ENCODE measurements at places on chromosomes 11 and 22.

GRCh38 chr11:43554148-43554473 lies 126.4 kb upstream of the HSD17B12 start:
- DNase-seq, result no peak

DNA sequence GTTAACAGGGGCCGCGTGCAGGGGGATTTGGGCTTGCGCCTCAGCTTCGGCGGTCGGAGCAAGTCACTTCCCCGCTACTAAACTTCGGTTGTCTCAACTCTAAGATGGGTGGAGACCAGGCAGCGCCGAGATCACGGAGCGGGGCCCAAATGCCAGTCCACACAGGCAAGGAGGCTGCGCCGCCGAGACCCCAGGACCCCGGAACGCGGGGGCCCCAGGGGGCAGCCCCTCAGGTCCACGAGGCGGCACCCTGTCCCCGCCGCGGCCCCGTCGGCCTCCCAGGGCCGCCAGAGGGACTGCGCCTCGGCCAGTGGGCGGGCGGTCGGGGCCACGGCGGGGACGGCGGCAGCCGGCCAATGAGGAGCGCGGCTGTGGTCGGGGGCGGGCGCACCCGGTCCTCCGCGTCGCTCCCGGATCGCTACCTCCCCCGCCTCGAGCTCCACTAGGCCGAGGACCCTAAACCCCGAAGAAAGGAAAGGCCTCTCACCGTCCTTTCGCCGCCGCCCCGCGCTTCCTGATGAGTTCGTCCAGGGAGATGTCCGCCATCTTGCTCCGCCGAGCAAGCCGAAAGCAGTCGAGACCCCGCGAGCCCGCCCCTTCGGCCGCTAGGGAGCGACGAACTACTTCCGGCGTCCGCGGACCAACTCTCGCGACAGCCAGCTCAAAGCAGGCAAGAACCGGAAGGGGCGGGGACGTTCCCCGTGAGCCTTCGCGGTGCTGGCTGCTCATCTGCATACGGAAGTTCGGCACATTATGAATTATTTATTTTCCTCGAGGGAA lies at the start of gene POLDIP3:
Gene POLDIP3 (minus strand): TSS at position 572 of the 780 bp plus-strand sequence. CDS start 26 bp downstream, at position 546.
- peak; percentile 97 for DNase-seq

DNA sequence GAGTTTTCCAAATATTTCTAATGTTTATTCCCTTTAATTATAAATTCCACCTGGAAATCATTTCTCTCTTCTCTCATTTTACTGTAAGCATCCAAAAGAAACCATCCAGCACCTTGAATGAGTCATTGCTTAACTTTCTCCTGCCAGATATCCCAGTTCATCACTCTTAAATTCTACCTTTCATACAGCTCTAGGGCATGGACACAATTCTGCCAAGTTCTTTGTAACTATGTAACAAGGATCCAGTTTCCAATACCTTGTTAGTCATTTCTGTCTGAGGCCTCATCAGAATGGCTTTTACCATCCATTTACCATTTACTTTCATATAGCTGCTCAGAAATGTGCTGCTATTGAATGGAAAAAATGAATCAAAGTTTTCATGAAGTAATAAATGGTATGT lies 455.4 kb upstream of the TENM4 start:
- no peak for DNase-seq

- no peak for DNase-seq
These were observed 38.5 kb downstream of the C11orf58 start for GRCh38 chr11:16776711-16777612.

- no peak for DNase-seq
These were observed 583.9 kb upstream of the API5 start for GRCh38 chr11:42727879-42728278.

GRCh38 chr11:10970926-10971325 lies 113.1 kb upstream of the ZBED5 start:
- no peak for DNase-seq

GRCh38 chr22:37258753-37259401 lies 14.8 kb upstream of the RAC2 start:
- no peak for DNase-seq

All from activated gamma-delta T cell (primary cell).